ENCODE measurements at places on chromosomes 16 and 17.

GRCh38 chr17:57860414-57860999 lies 10.7 kb upstream of the MRPS23 start:
- no peak for DNase-seq

DNA sequence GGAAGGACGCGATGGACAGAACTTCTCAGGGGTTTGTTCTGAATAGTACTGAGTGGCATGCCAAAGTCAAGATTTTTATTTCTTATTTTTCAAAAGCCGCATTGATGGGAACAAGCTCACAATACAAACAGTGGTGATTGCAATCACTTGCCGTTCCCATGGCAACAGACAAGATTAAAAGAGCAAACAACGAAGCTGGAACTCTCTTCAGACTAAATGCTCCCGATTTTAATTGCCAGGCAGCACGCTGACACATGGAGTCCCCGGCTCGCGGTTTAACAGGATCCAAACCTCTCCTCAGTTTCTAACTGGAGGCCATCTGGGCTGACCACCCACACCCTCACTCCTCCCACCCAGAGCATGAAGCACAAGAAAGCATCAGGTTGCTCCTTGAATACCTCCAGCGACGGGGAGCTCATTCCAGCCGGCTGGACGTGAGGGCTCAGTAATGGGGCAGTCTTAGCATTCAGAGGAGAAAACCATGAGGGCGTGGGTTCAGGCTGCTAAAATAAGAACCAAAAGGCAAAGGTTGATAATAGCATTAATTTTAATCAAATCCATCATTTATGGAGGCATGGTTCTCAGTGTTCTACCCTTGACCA lies 41.5 kb downstream of the AIPL1 start:
- no peak for DNase-seq

GRCh38 chr17:58388302-58389190 lies 28.8 kb downstream of the RNF43 start:
- no peak for DNase-seq

- DNase-seq = no peak
Observed at GRCh38 chr17:59374612-59375011, 43.2 kb downstream of the YPEL2 start.

DNA sequence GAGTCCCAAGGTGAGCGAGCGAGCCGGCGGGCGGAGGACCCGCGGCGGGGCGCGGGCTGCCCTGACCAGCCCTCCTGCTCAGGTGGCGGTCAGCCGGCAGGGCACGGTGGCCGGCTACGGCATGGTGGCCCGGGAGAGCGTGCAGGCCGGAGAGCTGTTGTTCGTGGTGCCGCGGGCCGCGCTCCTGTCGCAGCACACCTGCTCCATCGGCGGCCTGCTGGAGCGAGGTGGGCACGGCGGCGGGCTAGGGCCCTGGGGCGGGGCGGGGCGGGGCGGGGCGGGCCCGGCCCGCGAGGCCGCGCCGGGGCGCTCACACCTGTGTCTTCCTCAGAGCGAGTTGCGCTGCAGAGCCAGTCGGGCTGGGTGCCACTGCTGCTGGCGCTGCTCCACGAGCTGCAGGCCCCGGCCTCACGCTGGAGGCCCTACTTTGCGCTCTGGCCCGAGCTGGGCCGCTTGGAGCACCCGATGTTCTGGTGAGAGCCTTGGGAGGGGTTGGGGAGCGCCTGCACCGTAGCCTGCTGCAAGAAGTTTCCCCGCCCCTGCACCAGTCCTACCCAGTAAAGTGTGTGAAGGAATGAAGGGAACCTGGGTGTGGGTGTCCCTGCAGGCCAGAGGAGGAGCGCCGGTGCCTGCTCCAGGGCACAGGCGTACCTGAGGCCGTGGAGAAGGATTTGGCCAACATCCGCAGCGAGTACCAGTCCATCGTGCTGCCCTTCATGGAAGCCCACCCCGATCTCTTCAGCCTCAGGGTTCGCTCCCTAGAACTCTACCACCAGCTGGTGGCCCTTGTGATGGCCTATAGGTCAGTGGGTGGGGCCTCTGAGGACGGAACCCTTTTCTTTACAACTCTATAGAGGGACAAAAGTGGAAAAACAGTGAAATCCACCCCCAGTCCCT lies 802 bp downstream of the SETD6 start:
- no peak for DNase-seq

DNA sequence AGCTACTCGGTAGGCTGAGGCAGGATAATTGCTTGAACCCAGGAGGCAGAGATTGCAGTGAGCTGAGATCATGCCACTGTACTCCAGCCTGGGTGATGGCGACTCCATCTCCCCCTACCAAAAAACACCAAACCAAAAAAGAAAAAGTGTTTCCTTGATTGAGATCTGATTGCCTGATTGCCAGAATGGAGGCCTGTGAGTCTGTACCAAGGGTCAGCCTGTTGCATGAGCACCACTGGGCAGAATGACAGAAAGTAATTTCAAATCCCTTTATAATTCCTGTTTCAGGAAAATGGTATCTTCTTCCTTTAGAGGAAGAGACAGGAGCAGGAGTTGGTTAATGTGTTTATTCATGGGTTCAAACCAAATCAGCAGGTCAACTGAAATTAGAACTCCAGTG lies 8.5 kb downstream of the UBN1 start:
- DNase-seq = no peak

DNA sequence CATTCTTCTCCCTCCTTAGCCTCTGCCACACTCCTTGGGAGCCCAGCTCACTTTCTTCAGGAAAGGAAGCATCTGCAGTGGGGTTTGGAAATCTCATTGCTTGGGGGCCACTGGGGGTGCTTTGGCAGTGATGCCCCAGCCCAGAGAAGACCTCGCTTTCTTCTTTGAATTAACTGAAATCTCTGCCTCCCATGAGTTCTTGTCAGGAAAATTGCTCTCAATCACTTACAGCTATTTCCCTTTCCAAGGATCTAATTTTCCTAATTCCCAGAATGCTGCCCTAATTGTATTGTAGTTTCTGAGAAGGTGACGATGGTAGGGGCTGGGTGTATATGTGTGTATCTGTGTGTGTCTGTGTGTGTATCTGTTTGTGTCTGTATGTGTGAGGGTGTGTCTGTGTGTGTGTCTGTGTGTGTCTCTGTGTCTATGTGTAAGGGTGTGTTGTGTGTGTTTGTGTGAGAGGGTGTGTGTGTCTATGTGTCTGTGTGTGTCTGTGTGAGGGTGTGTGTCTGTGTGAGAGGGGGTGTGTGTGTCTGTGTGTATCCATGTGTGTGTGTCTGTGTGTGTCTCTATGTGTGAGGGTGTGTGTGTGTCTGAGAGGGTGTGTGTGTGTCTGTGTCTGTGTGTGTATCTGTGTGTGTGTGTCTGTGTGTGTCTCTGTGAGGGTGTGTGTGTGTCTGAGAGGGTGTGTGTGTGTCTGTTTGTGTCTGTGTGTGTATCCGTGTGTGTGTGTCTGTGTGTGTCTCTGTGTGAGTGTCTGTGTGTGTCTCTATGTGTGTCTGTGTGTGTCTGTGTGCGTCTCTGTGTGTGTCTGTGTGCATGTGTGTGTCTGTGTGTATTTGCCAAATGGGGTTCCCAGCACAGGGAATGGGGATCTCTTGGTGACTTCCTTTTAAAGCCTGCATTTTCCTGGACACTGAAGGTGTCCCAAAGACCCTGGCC lies 83.5 kb upstream of the DNAJA2 start:
- no peak for DNase-seq

- no peak for DNase-seq
Observed at GRCh38 chr17:80277751-80278671, 17.4 kb downstream of the RNF213 start.

DNA sequence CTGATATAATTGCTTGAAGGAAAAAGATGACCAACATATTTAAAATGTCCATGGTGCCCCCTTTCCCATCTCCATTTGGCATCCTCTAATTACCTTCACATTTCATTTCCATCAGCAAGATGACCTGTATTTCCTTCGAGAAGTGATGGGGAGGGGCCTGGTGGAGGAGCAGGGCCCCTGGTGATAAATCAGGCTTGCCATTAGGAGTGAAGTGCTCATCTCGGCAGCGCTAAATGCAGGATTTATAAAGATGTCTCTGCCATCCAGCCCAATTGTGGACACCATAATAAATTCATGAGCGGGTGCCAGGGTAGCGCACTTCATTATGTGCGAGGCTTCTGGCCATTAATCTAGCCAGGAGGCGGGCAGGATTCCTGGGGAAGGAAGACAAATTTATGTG lies 101.5 kb upstream of the IRX6 start:
- DNase-seq = no peak

GRCh38 chr17:81114351-81115093 lies 50.8 kb upstream of the PVALEF start:
- no peak for DNase-seq

DNA sequence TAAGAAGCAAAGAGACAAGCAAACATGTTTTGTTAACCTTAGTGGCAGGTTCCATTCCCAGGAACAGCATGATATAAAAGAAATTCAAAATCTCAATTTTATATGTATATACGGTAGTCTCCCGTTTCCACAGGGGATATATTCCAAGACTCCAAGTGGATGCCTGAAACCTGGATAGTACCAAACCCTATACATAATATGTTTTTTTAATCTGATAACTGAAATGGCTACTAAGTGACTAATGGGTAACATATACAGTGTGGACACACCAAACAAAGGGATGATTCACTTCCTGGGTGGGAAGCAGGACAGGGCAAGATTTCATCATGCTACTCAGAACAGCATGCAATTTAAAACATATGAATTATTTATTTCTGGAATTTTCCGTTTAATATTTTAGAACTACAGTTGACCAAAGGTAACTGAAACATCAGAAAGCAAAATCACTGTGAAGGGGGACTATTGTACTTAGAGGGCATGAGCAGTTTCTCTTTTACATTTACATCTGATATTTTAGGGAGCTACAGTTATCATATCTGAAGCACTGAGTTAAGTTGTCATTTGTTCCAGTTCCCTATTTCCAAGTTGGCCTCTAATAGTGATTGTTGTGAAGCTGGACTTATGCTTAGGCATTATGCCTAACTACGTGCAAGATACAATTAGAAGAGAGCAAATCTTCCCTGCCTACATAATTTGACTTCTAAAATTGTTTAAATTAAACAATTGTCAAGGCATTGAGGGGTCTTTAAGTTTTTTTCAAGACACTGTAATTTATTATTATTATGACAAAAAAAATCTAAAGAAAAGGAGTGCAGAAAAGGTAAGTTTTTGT lies 34.1 kb upstream of the ABCA6 start:
- peak; percentile 94 for DNase-seq
